Activated naive CD4-positive, alpha-beta T cell treated with anti-CD3 and anti-CD28 coated beads, Interleukin-2, amount 50 U/mL, for 16 hours (primary cell): ENCODE measurements at places on chromosomes 2 and 18.

DNA sequence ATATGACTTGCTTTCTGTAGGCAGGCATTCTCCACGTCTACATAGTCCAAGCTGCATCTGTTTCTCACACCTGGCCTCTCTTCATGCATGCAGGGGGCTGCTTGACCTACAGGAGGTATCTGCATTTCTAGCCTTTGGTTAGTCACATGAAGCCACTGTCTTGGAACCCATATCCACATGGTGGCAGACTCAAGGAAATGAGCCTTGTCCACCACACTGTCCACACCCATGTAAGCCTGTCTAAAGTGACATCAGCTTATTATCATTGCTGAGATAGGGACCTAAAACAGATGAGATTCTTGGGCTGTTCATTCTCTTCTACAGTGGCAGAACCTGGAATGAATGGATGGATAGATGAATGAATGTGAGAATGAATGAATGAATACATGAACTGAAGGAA is 160.4 kb downstream of the DOCK10 start:
- no peak for DNase-seq

GRCh38 chr2:63841254-63842022 is at the start of gene UGP2:
UGP2 (plus strand) TSS chr2:63841896; CDS start chr2:63842186, 290 bp downstream.
- peak; percentile 85 for DNase-seq

GRCh38 chr18:35671966-35672603 is 90.5 kb downstream of the GALNT1 start:
- DNase-seq, result no peak

DNA sequence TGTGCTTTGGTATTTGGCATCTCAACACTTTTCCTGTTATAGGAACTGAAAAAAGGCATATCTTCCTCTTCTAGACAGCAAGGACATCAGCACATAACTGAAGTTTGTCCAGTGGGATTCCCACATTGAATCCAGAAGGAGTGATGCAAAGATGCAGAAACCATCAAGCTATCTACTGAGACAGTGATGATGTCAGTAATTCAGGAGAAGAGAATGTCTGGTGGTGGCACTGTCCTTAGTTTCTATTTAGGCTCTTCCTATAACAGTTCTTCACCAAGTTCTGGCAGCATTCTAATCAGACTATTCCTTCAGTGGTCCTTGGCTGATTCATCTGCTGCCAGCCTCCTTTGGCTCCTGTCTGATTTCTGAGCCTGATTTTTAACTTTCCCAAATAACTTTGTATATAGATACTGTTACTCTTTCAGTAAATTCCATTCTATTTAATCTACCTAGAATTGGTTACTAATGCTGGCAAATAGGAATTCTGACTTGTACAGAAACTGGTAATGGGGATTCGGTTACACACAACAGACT is 56.6 kb upstream of the AGPS start:
- DNase-seq, result no peak

GRCh38 chr2:74146929-74147726 is 584 bp downstream of the BOLA3 start:
- DNase-seq, result no peak

DNA sequence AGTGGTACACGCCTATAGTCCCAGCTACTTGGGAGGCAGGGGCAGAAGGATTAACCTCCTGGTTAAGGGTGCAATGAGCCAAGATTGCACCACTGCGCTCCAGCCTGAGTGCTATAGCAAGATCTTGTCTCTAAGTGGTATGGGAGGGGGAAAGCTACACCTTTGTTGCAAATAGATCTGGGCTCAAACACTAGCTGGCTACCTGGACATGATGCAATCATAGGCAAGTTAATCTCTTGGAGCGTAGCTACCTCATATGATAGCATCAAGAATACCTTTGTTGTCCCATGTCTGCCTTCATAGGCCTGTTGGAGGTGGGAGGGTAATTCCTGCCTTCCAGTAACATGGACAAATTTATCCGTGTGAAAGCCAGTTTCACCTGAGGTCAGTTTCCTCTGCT is 15.7 kb downstream of the KLHL29 start:
- DNase-seq, result no peak

DNA sequence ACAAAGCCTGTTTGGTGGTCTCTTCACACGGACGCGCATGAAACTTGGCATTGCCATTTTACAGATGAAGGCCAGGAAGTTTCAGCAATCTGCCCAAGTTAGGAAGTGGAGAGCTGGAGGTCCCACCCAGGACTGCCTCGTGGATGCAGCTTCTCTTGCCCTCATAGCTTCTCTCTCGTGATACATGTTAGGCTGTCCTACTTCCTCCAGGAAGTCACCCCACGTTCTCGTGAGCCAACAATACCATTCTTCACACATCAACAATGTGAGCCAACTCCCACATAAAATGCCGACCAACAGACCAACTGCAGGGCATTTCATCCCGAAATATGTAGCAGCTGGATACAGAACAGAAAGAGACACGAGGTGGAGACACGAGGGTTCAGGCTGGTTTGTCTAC is 85.3 kb downstream of the MREG start:
- DNase-seq, result no peak

DNA sequence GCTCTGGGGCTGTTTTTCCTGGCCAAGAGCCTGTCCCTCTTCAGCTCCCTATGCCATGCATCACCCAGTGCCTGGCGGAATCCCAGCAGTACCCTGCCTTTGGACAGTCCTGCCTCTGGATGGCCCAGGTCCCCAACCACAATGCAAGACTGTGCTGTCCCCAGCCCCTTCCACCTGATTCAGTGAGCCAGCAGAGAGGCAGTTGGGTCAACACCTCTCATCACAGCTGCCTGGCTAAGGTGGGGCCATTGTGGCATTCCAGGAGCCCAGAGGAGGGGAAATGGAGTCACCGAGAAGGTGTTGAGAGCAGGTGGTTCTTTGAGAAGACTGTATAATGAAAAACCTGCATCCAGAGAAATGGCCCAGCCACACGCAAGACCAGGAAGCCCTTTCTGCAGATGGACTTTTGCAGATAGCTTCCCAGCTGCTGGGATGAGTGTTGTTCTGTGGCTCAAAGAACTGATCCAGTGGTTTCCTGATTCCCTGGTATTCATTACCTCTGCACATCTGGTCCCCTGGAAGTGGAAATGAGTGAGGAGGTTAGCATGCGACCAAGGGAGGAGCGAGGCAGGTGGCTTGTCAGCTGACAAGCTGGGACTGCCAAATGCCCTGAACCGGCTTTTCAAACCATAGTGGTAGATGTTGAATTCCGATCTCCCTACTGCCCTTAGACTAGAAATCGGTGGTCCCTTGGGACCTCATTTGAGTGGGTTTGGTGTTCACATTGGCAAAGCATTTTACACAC is 1.7 kb upstream of the ASPRV1 start:
- no peak for DNase-seq

- no peak for DNase-seq
Measured at GRCh38 chr2:168710754-168711467, 91.5 kb upstream of the NOSTRIN start.

DNA sequence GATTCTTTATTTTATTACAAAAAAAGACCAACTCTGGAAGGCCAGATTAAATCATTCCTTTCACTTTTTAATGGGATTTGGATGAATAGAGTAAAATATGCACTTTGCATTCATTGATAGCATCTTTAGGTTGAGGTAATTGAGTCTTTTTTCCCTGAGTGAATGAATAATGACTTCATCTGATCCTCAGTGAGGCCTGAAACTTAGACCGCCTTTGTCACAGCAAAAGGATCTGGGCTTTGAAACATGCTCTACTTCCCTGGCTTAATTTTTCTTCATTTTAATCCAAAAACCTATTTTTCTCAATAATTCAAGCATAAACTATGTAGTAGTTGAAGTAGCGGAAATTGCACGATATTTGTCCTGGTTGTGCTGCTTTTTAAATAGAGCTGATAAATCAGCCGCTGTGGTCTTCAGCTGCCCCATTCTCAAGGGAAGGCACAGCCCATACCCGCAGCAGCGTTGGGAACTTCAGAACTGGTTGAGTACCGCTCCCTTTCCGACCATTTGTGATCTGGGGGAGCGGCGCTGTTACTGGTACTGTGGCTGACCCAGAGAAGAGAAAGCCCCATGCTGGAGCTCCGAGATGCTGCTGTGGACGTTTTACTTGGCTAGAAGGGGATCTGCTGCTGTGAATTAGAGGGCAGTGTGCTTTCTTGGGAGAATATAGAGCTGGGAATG is 145.3 kb upstream of the NFATC1 start:
- DNase-seq, result no peak

DNA sequence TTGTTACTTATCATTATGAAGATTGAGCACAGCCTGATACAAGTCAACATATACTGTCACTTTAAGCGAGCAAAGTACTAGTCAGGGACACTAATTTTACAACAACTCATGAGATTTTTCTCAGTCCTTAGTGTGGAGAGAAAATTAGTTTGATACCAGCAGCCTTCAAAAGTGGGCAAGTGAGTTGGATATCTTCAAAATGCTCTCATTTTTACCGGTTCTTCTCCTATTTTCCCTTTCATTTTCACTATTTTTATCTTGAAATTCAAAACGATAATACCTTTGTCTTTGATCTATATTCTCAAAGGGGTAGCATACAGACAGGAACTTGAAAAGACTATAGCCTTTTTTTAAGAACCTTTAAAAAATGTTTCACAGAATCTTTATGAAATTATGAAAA is 52.0 kb upstream of the UBXN4 start:
- no peak for DNase-seq

DNA sequence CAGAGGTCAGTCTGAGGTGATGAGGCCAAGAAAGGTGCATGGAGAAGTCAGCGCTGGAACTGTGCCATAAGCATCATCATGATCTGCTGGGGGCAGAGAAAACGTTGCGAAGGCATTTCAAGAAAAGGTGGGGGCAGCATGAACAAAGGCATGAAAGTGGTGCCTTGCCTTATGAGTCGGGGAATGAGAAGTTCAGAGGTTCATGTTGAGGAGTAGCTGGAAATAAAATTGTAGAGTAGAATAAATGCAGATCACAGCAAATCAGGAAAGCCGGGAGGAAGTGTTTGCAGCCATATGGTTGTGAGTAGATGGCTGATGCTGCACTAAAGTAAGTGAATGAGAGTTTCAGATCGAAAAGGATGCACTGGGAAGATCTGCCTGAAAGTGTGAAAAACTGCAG is 72.1 kb upstream of the ARL5A start:
- no peak for DNase-seq

- no peak for DNase-seq
Measured at GRCh38 chr2:2570360-2570759, 239.3 kb upstream of the MYT1L start.

- no peak for DNase-seq
Measured at GRCh38 chr18:12278741-12279682, 24.9 kb downstream of the CIDEA start.

- no peak for DNase-seq
Measured at GRCh38 chr2:213149294-213149875, 2.0 kb downstream of the IKZF2 start.

DNA sequence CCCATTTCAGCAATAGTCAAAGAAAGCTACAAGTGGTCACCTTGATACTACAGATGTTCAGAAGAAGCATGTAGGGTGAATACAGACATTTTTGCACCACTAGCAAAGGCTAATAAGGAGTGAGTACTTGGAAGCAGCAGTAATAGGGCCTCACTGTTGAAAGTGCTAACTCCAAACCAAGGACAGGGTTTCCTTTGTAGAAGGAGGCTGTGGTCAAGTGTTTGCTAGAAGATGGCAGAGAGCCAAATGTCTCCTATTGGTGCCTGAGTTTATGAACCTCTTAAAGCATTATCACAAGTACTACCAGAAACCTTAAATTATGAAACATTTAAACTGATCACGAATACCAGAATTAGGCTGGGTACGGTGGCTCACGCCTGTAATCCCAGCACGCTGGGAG is 308.1 kb downstream of the ZEB2 start:
- no peak for DNase-seq

GRCh38 chr18:76188097-76188496 is 306.9 kb downstream of the ZNF516 start:
- DNase-seq, result no peak

DNA sequence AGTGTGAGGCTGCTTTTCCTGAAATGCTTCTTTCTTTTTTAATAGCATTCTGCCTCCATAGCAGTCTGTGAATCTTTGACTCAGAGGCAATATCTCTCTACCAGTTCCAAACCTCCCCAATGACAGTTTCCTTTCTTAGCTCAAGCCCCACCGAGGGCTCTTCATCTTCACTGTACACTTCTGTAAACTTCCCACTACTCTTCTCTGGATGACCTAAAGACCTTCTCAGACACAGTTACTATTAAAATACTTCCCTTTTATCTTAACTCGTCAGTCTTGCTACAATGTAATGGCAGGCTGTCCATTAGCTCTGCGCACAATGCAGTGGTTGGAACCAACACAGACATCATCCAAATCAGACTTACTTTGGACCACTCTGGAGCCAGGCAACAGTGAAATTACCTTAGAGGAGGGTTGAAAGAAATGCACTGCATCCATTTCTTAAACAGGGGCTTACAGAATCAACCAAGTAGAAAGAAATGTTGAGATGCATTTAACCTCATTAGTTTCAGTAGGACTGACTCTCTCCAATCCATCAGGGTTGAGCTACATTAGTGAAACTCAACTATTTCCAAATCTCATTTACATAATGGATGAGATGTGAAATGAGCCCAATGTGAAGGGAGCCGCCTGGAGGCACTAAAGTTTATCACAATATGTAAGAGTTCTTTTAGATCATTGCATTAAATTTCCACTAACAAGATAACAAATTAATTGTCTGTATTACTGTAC is 343.8 kb downstream of the SETBP1 start:
- DNase-seq, result no peak

GRCh38 chr2:191187105-191187829 is 36.5 kb upstream of the STAT4 start:
- no peak for DNase-seq

GRCh38 chr2:223155956-223156355 is 104.0 kb downstream of the KCNE4 start:
- DNase-seq, result no peak

DNA sequence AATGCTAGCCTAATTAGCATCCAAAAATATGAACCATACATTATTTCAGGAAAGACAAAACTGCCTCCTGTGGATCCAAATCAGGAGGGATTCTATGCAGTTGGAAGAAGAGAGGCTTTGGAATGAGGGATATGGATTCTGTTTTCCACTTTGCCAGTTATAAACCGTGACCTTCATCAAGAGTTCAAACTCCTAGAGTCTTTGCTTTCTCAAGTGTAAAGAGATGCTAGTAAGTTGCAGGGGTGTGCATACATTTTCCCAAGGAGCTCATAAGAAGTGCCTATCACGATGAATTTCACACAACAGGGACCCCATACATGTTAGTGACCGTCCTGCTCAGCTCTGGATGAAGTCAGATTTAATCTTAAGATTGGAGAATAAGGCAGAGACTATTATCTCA is 542.5 kb downstream of the SOX11 start:
- DNase-seq, result no peak

- DNase-seq, result no peak
Measured at GRCh38 chr2:188628989-188629752, 337.5 kb downstream of the GULP1 start.

DNA sequence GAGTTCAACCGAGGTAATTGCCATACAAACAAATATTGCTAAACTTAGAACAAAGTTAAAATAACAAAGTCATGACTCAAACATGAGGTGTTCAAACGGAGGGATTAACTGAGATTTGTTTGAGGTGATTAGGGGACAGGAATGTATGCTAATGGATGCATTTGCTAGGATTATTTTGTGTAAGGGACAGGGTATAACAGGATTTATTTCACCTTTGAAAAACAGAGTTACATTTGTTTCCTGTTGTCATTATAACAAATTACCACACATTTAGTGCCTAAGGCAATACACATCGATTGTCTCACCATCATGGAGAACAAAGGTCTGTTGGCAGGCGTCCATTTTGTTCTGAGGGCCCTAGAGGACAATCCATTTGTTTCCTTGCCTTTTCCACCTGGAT is 304.3 kb upstream of the CNTNAP5 start:
- no peak for DNase-seq

GRCh38 chr18:33231474-33232317 is 208.8 kb downstream of the CCDC178 start:
- peak; percentile 35 for DNase-seq

GRCh38 chr2:177816766-177817165 is 255.8 kb downstream of the PDE11A start:
- no peak for DNase-seq
